Pulmonary artery endothelial cell (primary cell): ENCODE measurements at places on chromosomes 7 and 10. TPM values are rescaled to one million over a fixed set of nuclear protein-coding genes. Genes with fewer than 3 reads are reported as not detected.

The VAX1 gene
- total RNA-seq = not detected in 2 replicates

The LOXL4 gene
- 1.1 and 1.3 TPM in 2 replicates for total RNA-seq

The ACTR3C gene
- total RNA-seq = 0.20 and 0.67 TPM in 2 replicates

The ACTL6B gene
- not detected in 2 replicates for total RNA-seq

The PKD2L1 gene
- not detected in 2 replicates for total RNA-seq

The MALRD1 gene
- not detected in 2 replicates for total RNA-seq

The ZNF467 gene
- total RNA-seq = 2.3 and 2.7 TPM in 2 replicates

The FERD3L gene
- total RNA-seq = not detected in 2 replicates

The PLA2G12B gene
- total RNA-seq = not detected in 2 replicates

The LRRD1 gene
- not detected in 2 replicates for total RNA-seq

The CRHR2 gene
- not detected in 2 replicates for total RNA-seq
